T-cell (primary cell): ENCODE measurements at places on chromosomes 7 and 10. TPM values are rescaled to one million over a fixed set of nuclear protein-coding genes. Genes with fewer than 3 reads are reported as not detected.

DNA sequence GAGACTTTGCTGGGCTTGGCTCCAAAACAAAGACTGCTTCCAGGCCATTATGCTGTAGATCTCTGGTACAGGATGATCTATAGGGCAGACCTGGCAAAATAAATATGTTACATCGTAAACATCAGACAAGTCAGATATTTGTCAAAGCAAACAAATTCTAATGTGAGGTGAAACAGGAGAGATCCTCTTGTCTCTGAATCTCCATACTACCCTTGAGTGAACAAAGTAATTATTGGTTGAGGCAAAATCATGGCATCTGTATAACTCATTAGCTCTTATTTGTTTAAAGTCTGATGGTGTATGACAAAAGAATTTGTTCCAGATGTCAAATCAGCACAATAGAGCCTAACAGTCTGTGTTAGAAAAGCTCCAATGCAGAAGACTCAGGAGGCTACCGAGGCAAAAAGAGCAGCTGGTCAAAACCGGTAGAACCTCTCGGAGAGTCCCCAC, 1291.5 kb downstream of the TYW1 start:
- DNase-seq = no peak

GRCh38 chr10:60028081-60028480, 121.7 kb upstream of the CCDC6 start:
- no peak for DNase-seq

DNA sequence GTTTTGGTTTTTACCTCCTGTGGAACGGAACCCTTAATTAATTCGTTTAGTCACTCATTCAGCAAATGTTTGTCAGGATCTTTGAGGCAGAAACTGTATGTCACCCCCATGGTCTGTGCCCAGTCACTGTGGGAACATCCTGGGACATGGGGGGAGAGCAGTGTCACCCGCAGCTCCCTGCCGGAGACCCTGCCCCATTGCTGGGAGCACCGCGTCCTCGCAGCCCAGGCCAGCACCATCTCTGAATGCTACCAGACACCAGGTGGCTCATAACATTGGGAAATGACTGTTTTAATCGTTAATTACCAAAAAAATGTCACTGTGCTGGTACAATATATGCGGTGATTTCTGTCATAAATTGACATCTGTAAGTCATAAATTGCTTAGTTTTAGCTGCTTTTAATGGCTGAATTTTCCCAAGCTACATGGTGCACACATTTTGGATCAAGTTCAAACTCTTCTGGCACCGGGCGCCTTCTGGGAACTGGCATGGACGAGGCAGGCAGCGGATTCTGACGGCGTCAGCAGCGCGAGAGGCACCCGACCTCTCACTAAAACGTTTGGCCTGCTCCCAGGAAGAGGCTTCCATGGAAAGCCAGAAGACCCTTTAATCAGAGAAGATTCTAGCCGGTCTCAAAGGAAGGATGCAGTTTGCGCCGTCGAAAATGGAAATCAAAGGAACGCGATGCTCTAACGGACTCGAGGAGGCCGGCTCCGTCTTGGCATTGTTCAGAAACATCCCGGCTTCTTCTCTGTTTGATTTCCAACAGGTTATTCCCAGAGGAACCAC, 184.2 kb downstream of the ADARB2 start:
- DNase-seq = no peak

- no peak for DNase-seq
These were observed 19.4 kb downstream of the ITGB1 start for GRCh38 chr10:32938554-32939061.

GRCh38 chr7:100914208-100914878, 18.7 kb upstream of the ACHE start:
- DNase-seq = no peak

TLX1 gene
- total RNA-seq = not detected

- no peak for DNase-seq
These were observed 30.0 kb upstream of the PTN start for GRCh38 chr7:137373507-137373906.

- DNase-seq = no peak
These were observed 21.1 kb upstream of the PCBD1 start for GRCh38 chr10:70909326-70909935.

PDGFA gene
- total RNA-seq = not detected

GRCh38 chr10:36066850-36067249, 424.8 kb upstream of the FZD8 start:
- no peak for DNase-seq

DNA sequence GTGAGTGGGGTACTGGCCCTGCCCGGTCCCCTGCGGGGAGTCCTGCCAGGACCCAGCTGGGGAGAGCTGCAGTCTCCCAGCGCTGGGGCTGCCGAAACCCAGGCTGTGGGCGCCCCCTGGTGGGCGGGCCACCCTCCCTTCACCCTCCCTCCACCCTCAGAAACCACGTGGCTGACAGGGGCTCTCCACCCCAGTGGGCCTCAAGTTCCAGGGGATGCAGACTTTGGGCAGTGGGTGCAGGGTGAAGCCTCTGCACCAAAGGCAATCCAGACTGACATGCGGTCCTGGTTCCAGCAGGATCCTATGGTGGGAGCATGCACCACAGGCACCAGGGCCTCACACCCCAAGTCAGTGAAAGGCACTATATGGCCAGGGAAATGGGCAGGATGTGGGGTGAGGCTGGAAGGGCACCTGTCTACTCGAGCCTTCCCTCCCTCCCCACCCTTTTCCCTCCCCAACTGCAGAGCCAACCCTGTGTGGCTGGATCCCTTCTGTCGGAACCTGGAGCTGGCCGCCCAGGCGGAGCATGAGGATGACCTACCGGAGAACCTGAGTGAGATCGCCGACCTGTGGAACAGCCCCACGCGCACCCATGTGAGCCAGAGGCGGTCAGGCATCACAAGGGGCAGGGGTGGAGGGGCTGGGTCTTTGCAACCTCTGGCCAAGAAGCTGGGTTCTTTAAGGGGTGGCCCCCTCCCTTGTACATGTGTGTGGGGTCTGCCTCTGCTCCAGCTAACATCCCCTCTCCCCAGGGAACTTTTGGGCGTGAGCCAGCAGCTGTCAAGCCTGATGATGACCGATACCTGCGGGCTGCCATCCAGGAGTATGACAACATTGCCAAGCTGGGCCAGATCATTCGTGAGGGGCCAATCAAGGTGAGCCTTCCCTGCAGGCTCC, 38.8 kb downstream of the PSAP start:
- peak; percentile 71 for DNase-seq

DNA sequence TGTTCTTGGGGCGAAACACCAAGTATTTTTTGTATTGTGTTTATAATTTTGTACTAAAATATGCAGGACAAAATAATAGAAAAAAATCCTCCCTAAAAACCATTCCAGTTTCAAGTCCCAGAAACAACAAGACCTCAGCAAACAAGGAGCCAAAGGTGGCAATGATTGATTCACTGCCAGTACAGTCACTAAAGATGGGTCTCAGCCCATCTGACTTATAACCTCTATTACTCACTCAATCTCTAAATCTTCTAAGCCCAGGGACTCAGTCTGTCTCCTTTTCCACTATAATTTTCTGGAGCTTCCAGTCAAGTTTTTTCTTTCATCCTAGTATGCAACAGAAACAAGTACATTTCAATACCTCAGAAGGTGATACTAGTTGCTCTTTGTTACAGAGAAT, 33.3 kb downstream of the SNX13 start:
- no peak for DNase-seq

DNA sequence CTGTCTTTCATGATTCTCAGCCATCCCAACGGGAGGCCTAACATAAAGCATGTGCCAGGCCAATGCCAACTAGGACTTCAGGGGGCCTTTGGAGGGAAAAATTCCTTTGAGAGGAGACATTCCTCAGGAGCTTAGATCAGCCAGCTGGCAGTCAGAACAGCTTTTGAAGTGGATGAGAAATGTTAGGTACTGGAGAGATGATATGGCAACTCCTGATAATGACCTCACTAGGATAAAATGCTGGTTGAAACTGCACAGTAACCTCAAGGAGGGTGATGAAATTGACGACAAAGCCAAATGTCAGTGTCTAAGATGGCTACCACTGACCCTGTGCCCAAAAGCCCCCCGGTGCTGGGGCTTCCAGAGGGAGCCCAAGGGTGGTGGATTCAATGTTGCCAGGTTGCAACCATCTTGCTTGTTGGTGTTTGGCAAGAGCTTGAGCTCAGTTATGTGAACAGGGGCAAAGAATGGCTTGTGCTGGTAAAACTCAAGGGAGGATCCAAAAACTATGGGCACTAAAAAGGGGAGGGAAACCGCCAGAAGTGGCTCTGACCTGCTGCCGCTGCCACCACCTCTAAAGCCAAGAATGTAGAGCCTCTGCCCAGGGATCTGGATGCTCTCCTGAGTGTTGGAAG, 121.2 kb downstream of the UBE2H start:
- no peak for DNase-seq

DNA sequence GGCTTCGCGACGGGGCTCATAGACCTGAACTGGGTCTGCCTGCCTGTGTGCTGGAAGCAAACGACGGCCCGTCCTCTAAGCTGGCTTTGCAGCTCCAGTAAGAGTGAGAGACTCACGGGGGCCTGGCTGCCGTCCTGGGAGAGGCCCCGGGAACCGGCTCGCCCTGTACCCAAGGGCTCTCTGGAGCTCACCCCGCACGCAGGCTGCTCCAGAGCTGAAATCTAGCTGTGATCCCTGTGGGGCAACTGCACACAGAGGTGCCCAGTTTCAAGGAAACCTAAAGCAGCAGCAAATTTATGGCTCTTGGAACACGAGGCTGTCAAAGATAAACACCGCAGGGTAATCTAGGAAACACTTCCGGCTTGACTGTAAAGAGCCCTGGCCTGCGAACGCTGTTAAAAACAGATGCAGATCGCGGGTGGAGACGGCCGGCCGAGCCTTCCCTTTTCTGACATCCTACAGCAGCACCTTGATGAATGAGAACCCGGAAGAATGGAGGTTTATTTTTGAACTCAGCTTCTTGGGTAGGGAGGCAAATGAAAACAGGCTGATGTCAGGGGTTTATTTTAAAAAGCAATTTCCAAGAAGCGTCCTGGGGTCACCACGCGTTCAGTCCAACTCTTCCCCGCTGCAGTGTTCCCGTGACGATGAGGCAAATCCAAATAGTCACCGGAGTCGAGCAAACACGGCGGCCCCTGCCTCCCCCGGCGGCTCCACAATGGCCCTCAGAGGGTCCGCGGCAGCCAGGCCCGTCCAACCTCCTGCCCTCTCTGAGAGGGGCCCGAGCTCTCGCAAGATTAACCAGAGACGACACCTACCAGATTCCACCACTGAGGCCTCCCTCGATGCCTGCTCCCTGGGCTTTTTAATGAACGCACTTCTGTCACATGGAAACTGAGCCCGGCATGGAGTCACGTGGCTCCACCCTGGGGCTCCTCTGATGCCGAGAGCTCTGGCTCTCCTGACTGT, 29.6 kb downstream of the AMZ1 start:
- peak; percentile 49 for DNase-seq

DNA sequence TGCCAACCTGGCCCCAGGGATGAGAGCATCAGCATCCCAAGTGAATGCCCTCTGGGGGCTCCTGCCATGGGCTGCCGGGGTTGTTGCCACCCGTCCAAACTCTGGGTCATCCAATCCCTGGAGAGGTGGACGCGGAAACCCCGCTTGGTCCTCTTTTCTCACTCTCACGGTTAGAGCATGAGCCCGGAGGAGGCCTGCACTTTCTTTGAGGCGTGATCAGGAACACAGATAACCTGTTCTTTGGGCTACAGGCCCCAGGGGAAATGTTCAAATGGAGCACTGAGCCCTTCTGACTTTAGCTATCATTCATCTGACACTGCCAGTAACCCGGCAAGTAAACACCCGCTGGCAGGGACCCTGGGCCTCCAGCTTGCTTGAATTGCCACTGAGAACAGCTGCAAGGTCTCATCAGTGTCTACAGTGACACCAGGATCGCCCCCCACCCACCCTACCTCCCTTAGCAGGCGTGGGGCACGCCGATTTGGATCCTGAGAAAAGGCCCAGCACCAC, 29.4 kb upstream of the SLF2 start:
- DNase-seq = no peak

PNLIP gene
- total RNA-seq = not detected

PYROXD2 gene
- total RNA-seq = 27.5 TPM

GRCh38 chr7:137985253-137985896, 16.5 kb downstream of the CREB3L2 start:
- no peak for DNase-seq

GRCh38 chr10:8361510-8361844, 307.0 kb downstream of the GATA3 start:
- no peak for DNase-seq

- no peak for DNase-seq
These were observed 18.5 kb downstream of the ABRAXAS2 start for GRCh38 chr10:124820121-124820520.

CTNNA3 gene
- total RNA-seq = not detected

CPA4 gene
- not detected for total RNA-seq

GRCh38 chr7:38373155-38373554, 99.7 kb upstream of the TARP start:
- no peak for DNase-seq

SIRT1 gene
- total RNA-seq = 46.7 TPM

TMEM196 gene
- not detected for total RNA-seq

GRCh38 chr10:105041956-105042355, 400.9 kb downstream of the SORCS3 start:
- DNase-seq = no peak

- no peak for DNase-seq
These were observed 10.4 kb downstream of the PDZD7 start for GRCh38 chr10:101020427-101021075.

C7orf33 gene
- not detected for total RNA-seq

PTPRZ1 gene
- 0.23 TPM for total RNA-seq

DNA sequence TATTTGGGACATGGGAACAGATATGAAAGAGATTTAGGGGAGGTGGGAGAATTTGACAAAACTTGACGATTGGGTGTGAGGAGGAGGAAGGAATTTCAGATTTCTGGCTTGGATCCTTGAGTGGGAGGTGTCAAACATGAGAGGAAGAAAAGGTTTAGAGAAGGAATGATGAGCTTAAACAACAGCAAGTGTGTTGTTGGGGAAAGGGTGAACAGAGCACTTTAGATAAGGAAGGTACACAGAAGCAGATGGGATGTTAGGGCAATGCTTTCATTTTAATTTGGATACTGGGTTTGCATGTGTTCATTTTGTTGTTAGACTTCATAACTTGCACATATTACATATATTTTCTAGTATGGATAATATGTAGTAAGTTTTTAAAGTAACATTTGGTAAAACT, 23.2 kb downstream of the REEP3 start:
- no peak for DNase-seq

GRCh38 chr7:111650456-111650999, 88.2 kb upstream of the IMMP2L start:
- DNase-seq = no peak
